Panc1 (cell line): ENCODE measurements at places on chromosomes 3 and 15. TPM values are rescaled to one million over a fixed set of nuclear protein-coding genes. Genes with fewer than 3 reads are reported as not detected.
A peak's percentile ranks its signal among the peaks of the same experiment; 100 is the strongest.

GRCh38 chr15:42608110-42608531 lies 32.7 kb downstream of the STARD9 start:
- DNase-seq, result no peak

GRCh38 chr15:52180196-52180835 lies 10.9 kb downstream of the GNB5 start:
- DNase-seq, result no peak

DNA sequence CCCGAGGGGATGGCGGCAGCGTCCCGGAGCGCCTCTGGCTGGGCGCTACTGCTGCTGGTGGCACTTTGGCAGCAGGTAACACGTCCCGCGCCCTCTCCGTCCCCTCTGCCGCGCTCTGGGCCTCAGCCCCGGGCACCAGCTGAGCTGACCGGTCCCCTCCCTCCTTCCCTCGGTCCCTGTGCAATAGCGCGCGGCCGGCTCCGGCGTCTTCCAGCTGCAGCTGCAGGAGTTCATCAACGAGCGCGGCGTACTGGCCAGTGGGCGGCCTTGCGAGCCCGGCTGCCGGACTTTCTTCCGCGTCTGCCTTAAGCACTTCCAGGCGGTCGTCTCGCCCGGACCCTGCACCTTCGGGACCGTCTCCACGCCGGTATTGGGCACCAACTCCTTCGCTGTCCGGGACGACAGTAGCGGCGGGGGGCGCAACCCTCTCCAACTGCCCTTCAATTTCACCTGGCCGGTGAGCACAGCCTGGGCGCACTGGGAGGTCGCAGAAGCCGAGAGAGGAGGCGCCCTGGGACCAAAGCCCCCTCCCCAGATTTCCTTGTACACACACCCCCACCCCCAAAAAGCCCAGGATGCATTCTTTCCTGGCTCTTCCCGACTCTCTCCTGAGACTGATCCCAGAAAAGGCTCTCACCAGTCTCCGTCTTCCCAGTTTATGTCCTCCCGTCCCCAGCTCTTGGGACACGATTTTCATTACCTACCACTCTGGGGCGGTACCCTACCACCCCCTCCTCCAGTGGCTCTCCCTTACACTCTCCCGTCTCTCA lies 705 bp downstream of the DLL4 start:
- DNase-seq, result no peak

DNA sequence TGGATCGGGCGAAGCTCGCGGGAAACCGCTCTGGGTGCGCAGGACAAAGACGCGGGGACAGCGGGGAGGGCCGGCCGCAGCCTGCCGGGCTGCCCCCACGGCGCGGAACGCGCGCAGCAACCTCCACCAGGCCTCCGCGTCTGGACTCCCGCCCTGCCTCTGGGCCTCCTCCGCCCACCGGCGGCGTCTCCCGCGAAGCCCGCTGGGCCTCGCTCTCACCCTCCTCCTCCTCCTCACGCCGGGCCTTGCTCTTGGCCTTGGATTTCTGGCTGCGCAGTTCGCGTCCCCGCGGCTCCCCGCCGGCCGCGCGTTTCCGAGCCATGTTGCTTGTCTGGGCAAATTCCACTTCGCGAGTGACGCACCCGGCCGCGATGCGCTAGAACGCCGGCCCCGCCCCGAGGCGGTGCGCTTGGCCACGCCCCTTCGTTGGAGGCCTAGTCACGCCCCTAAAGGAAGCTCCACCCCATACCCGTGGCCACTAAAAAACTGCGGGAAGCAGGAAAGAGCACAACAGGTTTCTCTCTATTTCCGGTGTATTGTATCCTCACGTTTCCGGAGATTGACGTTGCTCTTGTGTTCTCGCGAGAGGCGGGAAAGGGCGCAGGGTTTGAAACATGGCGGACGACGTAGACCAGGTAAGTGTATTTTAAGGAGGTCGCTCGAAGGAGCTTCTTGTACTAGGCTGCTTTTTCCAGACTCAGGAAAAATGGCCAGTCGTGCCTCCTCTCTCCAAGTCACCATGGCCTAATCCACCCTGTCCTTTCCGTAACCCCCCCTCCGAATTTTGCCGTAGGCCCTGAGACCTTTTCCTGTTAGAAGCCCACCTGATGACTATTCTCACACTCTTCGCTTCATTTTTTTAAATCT lies at the start of the genes LSM3 and XPC:
TSS of gene LSM3 (plus strand) at position 571 of the 867 bp plus-strand sequence. CDS start at position 615, 44 bp downstream.
TSS of gene XPC (minus strand) at position 355 of the 867 bp plus-strand sequence. CDS start at position 322, 33 bp downstream.
- DNase-seq, result peak; percentile 85

DNA sequence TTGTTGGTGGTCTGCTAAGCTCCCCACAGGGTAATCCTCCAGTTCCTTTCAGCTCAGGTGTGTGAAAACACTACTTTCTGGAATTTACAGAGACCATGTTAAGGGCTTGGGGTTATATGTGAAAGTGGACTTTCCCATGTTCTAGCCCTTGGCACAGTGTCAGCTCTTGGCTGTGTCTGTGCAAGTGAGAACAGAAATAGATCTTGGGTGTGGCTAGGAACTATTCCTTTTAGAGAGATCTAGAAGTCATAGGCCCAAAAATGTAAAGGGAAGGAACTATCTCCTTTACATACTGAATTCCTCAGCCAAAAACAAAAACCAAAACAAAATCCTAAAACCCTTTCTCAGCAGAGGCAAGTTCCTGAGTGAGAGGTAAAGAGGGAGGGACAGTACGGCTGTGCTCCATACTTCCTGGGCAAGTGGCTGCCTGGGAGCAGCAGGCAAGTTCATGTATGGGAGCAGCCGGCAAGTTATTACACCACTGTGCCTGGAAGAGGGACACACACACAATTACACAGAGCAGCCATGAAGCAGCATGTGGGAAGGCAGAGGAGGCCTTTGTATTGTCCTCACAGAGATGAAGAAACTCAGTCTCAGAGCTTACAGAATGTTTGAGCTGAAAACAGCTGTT lies 19.9 kb upstream of the C3orf62 start:
- no peak for DNase-seq

GRCh38 chr15:70398694-70399093 lies 301.0 kb upstream of the TLE3 start:
- no peak for DNase-seq

- no peak for DNase-seq
Observed at GRCh38 chr15:100116416-100117190, 225.2 kb downstream of the ADAMTS17 start.

DNA sequence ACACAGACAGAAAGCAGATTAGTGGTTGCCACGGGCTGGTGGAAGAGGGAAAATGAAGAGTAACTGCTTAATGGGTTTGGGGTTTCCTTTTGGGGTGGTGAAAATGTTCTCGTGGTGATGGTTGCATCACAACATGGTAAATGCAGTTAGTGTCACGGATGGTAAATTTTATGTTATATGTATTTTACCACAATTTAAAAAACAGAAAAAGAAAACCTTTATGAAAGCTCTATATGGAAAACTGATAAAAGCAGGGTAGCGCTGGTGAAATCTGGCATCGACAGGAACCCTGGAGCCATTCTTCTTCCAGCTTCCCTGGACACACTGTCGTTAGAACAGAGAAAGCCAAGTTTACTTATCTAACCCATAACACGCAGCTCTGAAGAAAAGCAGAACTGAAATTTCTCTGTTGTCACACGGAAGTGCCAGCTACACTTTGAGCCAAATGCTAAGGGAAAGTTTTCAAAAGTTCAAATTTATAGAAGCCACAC lies 287.7 kb upstream of the NR2F2 start:
- no peak for DNase-seq

CCDC80 gene
- 0.64 TPM for total RNA-seq

APOD gene
- not detected for total RNA-seq
